ENCODE measurements at places on chromosomes 1 and 21.

DNA sequence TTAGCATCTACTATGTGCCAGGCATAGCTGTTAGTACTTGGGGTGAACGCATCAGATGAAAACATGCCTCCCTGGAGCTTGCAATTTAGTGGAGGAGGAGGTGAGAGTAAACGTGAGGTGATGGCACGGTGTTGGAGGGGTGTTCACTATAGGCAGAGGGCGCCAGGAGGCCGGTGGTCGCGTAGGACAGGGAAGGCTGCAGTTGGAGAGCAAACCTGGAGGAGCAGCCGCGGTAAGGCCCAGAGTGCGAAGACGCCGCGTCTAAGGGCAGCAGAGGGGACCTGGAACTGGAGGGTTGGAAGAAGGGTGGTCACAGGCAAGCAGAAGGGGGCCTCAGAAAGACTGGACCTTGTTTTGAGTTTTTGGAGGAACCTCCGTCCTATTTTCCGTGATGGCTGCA is 30.2 kb upstream of the TRIM17 start:
- no peak for DNase-seq

DNA sequence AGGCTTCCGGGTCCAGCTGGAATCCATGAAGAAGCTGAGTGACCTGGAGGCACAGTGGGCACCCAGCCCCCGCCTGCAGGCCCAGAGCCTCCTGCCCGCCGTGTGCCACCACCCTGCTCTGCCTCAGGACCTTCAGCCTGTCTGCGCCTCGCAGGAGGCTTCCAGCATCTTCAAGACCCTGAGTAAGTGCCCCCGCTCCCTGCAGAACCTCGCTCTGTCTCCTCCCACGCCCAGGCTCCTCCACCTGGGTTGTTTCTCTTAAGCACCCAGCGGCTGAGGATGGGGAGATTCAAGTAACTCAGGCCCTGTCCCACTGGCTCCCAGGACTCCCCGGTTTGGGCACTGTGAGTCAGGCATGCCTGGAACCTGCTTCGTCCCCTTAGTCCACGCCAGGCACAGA is 1.5 kb downstream of the GUCA2B start:
- no peak for DNase-seq

- no peak for DNase-seq
These were observed 47.1 kb downstream of the COL6A1 start for GRCh38 chr21:46028573-46029091.

- no peak for DNase-seq
These were observed 41.4 kb downstream of the ACOT7 start for GRCh38 chr1:6352138-6352563.

DNA sequence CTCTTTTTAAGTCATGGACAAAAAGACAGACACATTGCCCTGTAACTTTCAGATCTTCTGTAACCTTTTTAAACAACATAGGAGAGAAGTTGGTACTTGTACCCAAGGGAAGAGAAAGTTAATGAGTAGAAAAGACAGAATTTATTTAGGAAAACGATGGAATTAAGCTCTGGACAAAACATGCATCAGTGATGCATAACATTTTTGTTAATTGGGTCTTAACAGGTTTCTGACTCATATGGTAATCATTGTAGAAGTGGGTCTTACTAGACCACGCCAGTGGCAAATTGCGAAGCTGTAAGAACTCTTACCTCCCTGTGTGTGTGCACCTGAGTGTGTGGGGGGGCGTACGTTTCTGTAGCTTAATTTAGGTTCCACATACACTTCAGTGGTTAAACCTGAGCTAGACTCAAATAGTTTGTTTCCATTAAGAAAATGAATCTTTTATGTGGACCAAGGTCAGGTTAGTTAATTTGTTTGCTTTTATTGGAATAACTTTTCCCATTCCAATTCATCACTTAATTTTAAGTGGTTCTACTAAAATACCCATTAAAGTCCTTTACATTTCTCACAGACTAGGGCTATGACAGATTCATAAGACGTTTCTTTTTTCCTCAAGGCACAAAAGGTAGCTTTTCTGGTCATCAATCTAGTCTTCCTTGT is 48.1 kb downstream of the NFIA start:
- no peak for DNase-seq

DNA sequence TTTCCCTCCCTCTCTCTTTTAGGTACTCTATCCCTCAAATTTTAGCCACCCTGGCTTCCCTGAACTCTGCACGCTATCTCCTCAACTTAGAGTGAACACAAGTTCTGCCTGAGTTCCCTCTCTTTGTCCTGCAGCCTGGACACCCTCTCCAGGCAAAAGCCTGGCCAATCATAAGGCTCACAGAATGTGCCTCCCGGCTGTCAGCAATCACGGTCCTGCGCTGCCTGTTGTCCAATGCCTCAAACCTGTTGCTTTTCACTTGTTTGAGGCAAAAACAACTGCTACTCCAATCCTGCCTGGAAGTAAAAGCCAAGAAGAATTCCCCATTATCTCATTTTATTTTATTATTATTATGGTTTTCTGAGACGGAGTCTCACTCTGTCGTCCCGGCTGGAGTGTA is 66.1 kb downstream of the LGR6 start:
- no peak for DNase-seq

- peak; percentile 26 for DNase-seq
These were observed 14.3 kb upstream of the SPEN start for GRCh38 chr1:15833069-15833679.

DNA sequence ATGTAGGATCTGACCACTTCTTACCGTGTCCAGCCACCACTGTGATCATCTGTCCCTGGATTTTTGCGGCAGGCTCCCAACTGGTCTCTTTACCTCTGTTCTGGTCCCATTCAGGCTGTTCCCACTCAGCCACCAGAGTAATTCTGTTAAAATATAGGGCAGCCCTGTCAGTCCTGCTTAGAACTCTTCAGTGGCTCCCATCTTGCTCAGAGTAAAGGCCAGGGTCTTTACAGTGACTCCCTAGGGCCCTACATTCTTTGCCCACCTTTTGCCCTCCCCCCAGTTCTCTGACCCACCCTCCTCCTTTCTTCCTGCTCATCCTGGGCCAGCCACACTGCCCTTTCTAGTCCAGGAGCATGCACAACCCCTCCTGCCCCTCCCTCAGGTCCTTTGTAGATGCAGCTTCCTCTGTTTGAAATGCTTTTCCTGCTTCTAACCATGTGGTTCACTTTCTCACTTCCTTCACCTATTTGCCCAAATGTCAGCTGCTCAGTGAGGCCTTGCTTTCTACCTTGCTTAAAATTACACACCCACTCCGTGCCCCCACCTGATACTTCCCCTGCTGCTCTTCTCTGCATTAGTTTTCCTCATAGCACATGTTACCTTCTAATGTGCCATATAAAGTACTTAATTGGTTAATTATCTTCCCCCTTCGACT is 7.8 kb downstream of the UBIAD1 start:
- no peak for DNase-seq

DNA sequence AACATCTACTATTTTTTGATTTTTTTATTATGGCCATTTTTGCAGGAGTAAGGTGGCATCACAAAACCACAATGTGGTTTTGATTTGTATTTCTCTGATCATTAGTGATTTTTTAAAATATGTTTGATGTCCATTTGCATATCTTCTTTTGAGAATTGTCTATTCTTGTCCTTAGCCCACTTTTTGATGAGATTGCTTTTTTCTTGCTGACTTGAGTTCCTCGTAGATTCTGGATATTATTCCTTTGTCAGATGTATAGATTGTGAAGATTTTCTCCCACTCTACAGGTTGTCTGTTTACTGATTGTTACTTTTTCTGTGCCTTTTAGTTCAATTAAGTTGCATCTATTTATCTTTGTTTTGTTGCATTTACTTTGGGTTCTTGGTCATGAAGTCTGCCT is 375.7 kb downstream of the ST6GALNAC3 start:
- no peak for DNase-seq

- DNase-seq, result no peak
These were observed 112.1 kb downstream of the GRIK1 start for GRCh38 chr21:29827647-29828046.

DNA sequence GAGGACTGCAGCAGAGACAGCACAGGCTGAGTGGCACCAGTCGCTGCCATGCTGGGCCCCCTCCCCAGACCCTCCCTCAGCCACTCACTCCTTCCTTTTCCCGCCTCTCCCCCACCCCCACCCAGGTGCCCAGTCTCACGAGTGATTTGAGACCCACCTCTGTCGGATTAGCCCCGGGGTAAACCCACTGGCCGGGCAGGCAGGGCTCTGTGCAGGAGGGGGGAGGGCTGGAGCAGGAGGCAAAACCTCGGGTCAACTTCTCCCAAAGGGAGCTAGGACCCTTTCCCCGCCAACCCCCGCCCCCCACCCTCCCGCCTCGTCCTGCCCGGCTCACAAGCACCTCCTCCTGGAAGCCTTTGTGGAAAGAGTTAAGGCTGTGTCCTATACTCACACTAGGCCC is 3.5 kb upstream of the MRPL24 start:
- peak; percentile 35 for DNase-seq

- no peak for DNase-seq
These were observed 72.3 kb upstream of the ZP4 start for GRCh38 chr1:237962985-237963384.

DNA sequence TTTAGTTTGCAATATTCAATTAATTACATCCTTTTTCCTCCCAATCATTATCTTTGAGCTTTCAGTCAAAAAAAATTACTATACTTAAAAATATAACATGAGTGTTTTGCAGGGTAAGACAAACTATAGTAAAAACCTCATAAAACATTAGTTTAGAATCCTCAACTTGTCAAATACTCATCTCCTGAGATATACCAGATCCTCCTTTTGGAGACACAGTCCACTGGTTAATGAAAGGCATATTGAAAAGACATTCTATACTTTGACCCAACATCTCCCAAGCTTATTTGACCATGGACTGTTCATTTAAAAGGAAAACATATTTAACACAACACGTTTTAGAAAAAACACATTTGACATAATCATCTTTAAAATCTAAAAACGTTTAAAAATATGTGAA is 52.8 kb downstream of the NRIP1 start:
- DNase-seq, result no peak

GRCh38 chr1:214165850-214166374 is 115.0 kb upstream of the SMYD2 start:
- DNase-seq, result no peak

GRCh38 chr1:65265651-65266351 is 43.5 kb upstream of the DNAJC6 start:
- DNase-seq, result peak; percentile 71

- DNase-seq, result no peak
These were observed 93.8 kb downstream of the LAMC2 start for GRCh38 chr1:183279835-183280234.

GRCh38 chr21:35367553-35367952 is 318.5 kb upstream of the RUNX1 start:
- no peak for DNase-seq

DNA sequence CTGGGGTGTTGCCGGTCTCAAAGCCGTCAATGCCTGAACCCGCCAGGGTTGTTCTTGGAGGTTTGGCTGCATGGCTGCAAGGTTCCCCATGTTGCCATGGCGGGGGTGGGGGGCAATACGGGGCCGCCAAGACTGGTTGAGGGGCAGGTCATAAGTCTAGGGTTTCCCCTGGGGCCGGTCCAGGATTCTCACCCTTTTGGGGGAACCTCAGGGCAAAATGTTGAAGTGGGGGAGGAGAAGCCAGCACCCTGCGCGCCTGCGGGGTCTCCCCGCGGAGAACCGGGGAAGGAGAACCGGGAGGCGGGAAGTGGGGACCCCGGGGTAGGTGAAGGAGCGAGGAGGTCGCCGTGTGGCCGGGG is 401 bp upstream of the ARHGEF10L start:
- no peak for DNase-seq

DNA sequence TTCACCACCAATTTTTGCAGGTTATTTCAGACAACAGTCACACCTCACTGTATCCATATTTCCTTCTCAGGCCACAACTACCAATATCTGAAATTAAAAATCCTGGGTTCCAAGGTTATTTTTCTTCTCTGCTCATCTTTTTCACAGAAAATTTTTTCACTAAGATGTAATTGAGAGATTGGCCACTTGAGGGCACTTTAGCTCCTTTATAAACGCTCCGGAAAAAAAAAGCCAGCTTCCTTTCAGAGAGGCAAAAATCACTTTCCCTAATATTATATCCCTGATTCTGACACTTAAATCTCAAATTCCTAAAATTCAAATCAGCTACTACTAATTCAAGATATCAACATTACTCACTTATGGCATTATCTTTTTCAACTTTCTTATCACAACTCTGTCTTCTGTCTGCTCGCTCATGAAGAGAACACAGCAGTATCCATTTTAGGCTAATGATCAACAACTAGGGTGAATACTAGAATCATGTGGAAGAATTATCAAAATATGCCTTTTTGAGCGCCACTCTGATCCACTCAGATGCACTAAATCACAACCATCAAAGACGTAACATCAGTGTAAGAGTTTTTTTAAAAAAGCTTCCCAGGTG is 101.4 kb upstream of the RGS1 start:
- DNase-seq, result no peak

DNA sequence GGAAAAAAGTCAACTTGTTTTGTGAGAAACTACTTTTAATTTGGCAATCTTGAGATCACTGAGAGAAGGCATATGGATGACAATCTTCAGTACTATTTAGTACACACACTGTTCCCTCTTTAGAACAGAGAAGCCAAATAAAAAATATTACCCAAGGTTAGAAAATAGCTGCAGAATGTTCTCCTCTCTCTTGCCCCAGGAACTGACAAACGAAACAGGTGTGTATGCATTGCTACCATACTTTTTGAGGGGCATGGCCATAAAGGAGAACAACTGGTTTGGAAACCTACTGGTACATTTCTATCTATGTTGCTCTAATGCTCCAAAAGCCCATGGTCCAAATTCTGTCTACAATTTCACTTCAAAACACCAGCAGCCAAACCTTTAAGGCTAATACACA is 5.7 kb downstream of the TOR1AIP2 start:
- DNase-seq, result no peak

DNA sequence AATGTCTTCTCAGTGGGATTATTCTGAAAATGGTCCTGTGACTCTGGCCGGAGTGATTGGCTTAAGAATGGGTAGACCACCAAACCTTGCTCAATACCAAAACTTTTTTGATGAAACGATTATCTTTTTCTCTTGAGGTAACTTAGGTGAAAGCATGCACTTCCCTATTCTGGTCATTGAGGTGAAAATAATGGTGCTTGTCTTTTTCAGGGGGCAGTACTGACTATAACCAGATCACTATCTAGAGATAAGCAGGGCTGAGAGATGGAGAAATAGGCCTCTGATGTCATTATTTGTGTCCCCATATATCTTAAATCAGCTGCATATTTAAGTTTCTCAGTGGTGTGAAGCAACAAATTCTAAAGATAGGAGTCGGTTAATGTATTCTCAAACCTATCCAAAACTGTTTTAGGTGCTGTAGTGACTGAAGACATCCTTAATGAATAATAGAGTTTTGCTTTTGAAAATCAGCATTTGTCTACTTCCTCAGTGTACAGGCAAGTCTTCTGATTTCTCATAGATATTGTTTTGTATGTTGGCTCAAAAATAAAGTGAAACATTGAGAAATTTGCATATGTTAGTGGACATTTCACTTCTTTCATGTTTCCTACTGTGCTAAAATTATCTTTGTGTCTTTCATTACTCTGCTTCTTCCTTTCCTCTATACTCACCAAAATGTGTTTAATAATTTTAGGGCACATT is 735.3 kb upstream of the ADGRL4 start:
- DNase-seq, result no peak
